A172 (cell line): ENCODE measurements at places on chromosomes 5 and 9.

DNA sequence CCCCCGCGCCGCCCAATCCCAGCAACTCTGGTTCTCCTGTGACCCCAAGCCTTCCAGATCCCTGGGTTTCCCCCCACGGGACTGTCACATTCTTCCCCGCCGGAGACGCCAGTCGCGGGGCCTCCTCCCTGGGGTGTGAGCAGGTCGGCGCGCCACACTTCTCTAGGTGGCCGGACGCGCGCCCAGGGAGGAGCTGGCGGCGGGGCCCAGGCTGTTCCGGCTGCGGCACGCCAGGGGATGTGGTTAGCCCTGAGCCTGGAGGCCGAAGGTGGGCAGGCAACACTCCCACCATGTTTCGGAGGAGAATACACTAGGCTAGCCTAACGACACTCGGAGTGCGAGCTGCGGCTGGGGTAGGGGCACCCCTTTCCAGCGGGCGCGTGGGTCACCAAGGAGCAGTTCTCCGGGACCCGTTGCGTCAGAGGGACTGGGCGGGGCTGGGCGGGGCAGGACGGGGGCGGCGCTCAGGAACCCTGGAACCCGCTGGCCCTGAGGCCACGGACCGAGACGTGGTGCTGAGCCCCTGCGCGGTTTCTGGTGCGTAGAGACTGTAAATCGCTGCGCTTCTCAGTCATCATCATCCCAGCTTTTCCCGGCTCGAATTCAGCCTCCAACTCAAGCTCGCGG, at the start of gene SLC27A6:
Gene SLC27A6, plus strand, starts transcription at position 478 of the 627 bp plus-strand sequence. CDS start 650 bp downstream, outside the sequence.
- DNase-seq: no peak

DNA sequence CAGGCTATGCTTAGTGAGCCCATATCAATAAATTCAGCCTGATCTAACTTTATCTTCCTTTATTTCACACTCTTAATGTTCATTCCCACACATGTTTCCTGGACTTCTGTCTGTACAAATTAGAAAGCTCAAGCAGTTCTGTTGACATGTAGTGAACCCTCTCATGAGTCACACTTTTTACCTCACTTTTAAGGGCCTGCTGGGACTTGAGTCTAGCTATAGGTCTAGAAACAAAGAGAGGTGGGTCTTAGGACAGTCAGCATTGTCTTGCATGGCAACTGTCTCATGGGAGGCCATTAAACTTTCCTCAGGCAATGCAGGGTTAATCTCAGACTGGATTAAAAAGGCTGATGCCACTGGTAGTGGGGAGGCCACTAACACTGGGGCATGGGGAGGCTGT, 8.6 kb upstream of the CCNH start:
- no peak for DNase-seq

DNA sequence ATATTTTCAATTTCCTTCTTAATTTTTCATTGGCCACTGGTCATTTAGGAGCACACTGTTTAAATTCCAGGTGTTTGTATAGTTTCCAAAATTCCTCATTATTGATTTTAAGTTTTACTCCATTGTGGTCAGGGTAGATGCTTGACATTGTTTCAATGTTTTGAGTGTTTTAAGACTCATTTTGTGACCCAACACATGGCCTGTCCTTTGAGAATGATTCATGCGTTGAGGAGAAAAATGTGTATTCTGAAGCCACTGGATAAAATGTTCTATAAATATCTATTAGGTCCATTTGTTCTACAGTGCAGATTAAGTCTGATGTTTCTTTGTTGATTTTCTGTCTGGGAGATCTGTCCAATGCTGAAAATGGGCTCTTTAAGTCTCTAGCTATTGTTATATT, 24.4 kb upstream of the FNIP1 start:
- DNase-seq: no peak

DNA sequence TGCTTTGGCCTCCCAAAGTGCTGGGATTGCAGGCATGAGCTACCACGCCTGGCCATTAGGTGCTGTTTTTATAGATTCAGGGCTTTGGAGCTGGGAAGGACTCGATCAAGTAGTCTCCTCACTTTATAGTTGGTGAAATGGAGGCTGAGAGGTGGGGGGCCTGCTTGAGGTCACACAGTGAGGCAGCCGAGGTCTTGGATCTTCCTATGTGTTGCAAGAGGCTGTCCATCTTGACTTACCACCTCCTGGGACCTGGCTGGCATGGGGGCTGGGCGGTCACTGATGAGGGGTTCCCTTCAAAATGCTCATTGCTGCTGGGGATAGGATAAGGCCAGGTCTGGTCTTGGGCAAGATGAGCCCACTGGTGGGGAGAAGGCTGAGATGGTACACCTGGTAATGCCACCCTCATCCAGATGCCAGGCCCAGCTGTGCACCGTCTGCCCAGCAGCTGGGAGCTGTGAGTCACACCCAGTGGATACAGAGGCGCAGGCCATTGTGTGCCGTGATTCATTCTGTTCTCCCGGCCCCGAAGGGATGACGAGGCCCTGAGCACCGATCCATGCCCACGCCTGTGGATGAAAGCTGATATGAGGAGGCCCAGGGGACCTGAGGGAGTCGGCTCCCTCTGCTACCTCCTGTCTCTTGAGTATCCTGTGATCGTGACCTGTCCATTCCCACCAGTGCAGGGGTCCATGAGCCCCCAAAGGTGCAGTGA, 10.5 kb upstream of the NDST1 start:
- peak; percentile 97 for DNase-seq

DNA sequence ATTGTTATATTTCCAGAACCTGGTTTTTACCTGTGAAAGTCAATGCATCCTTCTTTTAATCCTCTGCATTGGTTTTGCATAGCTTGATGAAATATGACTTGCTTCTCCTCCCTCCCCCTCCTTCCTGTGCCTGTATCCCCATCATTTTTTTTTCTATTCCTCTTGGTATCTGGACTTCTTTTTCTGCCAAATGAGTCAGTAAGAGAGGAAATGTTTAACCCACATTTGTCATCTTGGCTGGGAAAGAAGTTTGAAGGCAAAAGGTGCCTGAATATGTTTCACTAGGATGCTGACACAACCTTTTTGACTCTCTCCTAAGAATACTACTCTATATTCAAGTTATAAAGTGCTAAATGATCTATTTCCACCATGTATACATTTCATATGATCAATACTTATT, 35.5 kb upstream of the CDKN2B start:
- no peak for DNase-seq

GRCh38 chr5:175579742-175580432, 78.0 kb upstream of the HRH2 start:
- no peak for DNase-seq

DNA sequence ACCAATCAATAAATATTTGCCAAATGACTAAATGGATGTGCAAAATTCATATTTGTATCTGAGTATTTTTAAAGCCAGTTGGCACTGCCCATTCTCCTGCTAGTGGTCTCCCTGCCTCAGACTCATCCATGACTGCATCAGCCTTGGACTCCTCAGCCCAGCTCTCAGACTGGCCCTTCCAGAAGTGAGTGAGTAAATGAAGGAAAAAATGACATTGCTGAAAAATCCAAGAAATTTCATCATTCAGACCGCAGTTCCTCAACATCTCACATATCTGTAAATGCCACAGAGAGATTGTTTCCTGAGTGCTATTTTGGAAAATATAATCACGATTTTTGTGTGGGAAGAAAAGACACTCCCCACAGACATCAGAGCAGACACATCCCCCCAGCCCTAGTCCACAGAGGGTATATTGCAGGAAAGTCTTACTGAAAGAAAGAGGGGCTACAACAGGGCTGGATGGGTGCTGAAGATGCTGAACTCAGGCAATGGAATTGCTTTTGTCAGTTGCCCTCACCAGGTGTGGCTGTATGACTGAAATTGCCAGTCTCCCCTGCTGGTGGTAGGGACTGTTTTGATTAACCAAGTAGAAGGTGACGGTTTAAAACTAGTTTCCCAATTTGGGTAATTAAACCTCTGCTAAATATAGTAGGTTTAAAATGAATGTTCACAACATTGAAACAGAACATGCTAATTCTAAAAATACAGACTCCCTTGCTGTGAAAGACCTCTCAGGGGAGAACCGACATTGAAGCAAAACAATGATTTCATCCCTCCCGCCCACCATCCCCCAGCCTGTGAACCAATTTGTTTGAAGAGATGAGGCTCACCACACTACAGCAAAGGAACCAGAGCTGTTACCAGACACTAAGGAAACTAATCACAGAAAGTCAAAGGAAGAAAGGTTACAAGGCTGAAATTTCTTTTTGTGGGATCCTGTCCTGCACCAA, 158.8 kb downstream of the DEPDC1B start:
- no peak for DNase-seq

GRCh38 chr9:132243156-132244074, 81.6 kb downstream of the NTNG2 start:
- DNase-seq: peak; percentile 59

- DNase-seq: no peak
These were observed 21.0 kb upstream of the RALGDS start for GRCh38 chr9:133141833-133142595.

DNA sequence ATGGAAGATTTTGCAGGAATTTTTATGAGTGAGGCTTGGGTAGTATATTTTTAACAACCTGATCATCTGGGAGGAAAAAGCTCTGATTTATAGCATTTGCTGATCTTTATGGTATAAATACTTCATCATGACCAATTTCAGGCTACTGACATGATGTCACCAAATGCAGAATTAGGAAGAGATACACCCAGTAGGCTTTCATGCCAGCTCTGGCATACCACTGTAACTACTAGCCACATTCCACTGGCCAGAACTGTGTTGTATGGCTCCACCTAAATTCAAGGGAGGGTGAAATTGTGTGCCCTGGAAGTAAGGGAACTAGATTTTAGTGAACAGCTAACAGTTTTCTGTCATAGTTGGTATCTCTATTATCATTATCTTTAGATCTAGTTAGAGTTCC, 17.6 kb downstream of the AP3S1 start:
- DNase-seq: no peak

- no peak for DNase-seq
These were observed 11.2 kb downstream of the GPSM1 start for GRCh38 chr9:136338511-136338910.

GRCh38 chr5:65828022-65828896, 98.1 kb upstream of the ERBIN start:
- DNase-seq: no peak

GRCh38 chr5:16957304-16958196, 21.5 kb upstream of the MYO10 start:
- peak; percentile 89 for DNase-seq

DNA sequence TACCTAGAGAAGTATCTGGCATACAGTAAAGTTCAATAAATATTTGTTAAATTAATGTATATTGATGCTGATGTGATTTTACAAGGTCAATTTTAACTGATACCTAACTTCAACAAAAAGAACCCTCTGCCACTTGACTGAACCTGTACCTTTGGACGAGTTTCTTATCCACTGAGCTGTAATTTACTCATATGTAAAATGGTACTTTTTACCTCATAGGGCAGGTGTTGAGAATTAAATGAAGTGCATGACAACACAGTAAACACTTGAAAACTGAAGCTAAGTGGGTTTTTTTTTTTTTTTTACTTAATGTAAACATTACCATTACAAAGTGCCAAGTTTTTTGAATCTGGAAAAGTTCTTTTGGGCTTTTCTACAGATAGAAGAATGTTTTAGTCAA, 15.4 kb downstream of the NIPSNAP3B start:
- DNase-seq: no peak

DNA sequence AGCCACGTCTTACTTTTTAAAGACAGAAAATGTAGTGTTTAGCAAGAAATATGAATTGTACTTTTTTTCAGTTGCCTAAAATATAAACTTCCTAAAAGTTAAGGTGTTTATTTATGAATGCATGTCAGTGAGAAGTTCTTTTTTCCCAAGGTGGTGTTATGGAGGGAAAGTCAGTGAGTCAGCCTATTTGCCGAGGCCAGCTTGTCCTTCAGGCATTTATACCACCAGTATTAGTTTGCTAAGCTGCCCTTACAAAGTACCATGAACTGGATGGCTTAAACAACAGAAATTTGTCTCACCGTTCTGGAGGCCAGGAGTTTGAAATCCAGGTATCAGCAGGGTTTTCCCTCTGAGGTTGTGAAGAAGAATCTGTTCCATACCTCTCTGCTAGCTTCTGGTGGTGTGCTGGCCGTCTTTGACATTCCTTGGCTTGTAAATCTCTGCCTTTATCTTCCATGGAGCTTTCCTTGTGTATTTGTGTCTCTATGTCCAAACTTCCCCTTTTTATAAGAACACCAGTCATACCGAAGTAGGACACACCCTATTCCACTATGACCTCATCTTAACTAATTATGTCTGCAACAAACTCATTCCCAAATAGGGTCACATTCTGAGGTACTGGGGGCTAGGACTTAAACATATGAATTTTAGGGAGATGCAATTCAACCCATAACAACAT, 38.4 kb downstream of the PRKACG start:
- DNase-seq: no peak

DNA sequence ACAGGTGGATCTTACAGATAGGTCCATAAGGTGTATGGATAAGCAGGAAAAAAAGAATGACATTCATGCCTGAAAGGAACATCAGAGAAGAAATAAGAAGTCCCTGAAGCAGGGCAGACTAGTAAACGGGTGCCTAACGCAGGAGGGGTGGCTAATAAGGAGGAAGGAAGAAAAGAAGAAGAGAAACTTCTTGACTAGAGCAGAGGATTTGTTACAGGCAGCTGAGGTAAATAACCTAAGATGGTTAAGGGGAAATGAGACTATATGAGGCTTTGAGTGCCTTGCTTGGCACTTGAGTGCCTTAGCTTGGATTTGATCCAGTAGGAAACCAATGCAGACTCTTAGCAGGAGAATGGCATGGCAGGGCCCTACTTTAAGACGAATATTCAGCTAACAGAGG, 313.5 kb upstream of the PDE4D start:
- DNase-seq: no peak

GRCh38 chr5:58477760-58478376, 13.4 kb upstream of the GAPT start:
- no peak for DNase-seq
